Activated CD8-positive, alpha-beta T cell treated with anti-CD3 and anti-CD28 coated beads, Interleukin-2, amount 10 ng/mL, durations not matched to agents 7 days and 5 days (primary cell): ENCODE measurements at places on chromosomes 11 and 22. TPM values are rescaled to one million over a fixed set of nuclear protein-coding genes. Genes with fewer than 3 reads are reported as not detected.

ARL2 gene
- 79.2 TPM for total RNA-seq

OR6A2 gene
- 0.05 TPM for total RNA-seq

CTSF gene
- 0.70 TPM for total RNA-seq

MIAT gene
- total RNA-seq: 23.6 TPM

GRAP2 gene
- 239 TPM for total RNA-seq

CST6 gene
- total RNA-seq: not detected

- no peaks in the 10 kb centered on the region for H3K36me3 ChIP-seq
- no peak overlapping the region for H3K4me3 ChIP-seq
- no peaks in the 10 kb centered on the region for H3K4me1 ChIP-seq
- H3K27me3 ChIP-seq: peaks cover 7% of the 10 kb centered on the region
- no peak for DNase-seq
- H3K27ac ChIP-seq: no peak overlapping the region
These were observed 179.1 kb upstream of the E2F8 start for GRCh38 chr11:19419808-19420207.

DNA sequence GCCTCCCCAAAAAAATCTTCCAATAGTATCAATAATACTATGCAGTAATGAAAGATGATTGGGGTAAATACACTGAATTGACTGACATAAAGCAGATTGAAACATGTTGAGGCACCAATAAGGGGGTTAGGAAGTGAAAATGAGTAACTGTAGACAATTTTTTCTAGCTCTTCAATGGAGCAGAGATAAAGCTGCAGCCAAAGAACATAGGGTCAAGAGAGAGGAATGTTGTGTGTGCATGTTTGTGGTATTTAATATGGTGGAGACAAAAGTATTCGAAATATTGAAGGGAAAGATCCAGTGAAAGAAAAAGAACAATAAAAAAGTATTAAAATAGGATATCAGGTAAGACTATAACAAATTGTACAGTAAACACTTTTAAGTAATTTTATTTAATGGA is 450.0 kb upstream of the CCDC179 start:
- no peak for DNase-seq
- no peaks in the 10 kb centered on the region for H3K36me3 ChIP-seq
- no peak overlapping the region for H3K27ac ChIP-seq
- H3K4me3 ChIP-seq: no peak overlapping the region

- DNase-seq: no peak
- H3K27ac ChIP-seq: no peak overlapping the region
- H3K4me1 ChIP-seq: no peaks in the 10 kb centered on the region
- no peaks in the 10 kb centered on the region for H3K36me3 ChIP-seq
- no peak overlapping the region for H3K4me3 ChIP-seq
- H3K27me3 ChIP-seq: no peaks in the 10 kb centered on the region
These were observed 137.7 kb upstream of the DDI1 start for GRCh38 chr11:103898577-103899336.

- H3K36me3 ChIP-seq: no peaks in the 10 kb centered on the region
- no peak for DNase-seq
- no peak overlapping the region for H3K27ac ChIP-seq
- no peaks in the 10 kb centered on the region for H3K4me1 ChIP-seq
- no peak overlapping the region for H3K4me3 ChIP-seq
These were observed 123.6 kb upstream of the CADM1 start for GRCh38 chr11:115627666-115628460.

GRCh38 chr11:115363426-115363825 is 140.8 kb downstream of the CADM1 start:
- H3K27ac ChIP-seq: no peak overlapping the region
- no peaks in the 10 kb centered on the region for H3K36me3 ChIP-seq
- no peaks in the 10 kb centered on the region for H3K4me1 ChIP-seq
- no peaks in the 10 kb centered on the region for H3K27me3 ChIP-seq

GRCh38 chr11:74714904-74715303 is 16.3 kb downstream of the CHRDL2 start:
- peaks cover 5% of the 10 kb centered on the region for H3K27me3 ChIP-seq
- no peak overlapping the region for H3K4me3 ChIP-seq
- H3K4me1 ChIP-seq: no peaks in the 10 kb centered on the region
- DNase-seq: no peak
